Stimulated activated CD4-positive, alpha-beta T cell treated with anti-CD3 and anti-CD28 coated beads, Interleukin-15, amount 100 ng/mL, for 1 hour (primary cell): ENCODE measurements at places on chromosomes 5 and 9.
A peak's percentile ranks its signal among the peaks of the same experiment; 100 is the strongest.

DNA sequence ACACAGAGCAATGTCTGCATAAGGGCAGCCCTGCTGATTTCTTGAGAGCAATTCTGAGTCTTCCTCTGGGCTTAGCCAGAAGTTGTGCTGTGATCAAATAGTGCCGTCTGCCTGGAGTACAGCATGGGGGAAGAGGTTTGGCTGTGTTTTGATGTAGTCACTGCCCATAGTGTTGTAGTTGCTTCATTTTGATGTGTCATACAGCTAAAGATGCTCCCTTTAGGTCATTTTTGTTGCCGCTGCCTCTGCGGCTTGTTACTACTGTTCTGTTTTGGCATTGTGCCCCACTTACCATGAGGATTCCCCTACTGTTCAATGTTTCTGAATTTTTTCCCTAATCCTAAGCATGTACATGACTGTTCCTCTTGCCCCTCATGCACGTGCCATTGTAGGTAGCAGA is 23.0 kb downstream of the SLC36A1 start:
- no peak for DNase-seq

DNA sequence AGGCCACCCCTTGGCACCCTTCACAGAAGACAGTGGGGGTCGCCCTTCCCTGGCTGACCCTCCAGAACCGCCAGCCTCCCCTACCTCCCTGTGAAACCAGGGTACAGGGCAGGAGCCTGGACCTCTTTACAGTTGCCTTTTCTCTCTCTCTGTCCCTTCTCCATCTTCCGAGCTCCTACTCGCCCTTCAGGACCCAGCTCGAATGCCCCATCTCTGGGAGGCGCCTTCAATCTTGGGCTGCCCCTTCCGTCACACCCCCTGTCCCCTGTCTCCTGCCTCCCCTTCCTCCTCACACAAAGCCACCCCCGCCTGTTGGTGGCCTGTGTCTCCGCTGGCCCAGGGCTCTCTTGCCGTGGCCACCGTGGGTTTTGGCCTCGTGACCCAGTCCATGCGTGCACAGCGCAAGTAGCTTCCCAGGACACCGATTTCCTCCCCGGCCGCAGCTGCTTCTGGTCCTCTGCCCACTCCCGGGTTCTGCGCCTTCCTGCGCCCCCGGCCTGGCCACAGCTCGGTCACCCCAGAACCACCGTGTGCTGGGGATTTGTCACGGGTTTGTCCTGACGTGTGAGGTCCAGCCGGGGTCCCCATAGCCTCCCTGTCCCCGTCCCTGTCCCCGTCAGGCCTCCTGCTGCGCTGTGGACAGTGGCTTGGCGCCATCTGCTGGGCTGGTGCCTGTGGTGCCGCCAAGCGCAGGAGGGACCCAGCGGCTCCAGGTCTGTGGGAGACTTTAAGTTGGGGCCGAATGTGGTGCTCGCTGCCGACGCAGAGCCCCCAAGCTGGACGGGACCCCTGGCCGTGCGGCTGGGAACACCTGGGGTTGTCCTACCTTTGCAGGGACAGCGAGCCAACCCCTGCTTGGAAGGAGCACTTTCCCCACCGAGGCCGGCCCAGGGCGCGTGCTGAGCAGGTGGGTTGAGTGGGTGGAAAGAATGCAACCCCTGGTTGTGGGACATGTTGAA is 4.0 kb upstream of the TMEM250 start:
- peak; percentile 61 for DNase-seq

DNA sequence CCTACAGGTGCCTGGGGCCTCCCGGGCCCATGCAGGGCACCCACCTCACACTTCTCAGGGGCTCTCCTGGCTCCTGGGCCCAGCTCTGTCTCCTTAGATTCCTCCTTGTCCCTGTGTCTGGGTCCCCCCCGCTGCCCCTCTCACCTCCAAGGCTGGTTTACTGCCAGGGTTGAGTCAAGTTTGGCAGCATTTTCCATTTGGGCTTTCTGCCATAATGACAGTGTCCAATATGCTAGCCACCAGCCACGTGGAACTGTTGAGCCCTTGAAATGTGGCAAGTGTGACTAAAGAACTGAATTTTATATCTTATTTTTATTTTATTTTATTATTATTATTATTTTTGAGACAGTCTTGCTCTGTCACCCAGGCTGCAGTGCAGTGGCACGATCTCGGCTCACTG is 1.9 kb downstream of the TTC16 start:
- no peak for DNase-seq

DNA sequence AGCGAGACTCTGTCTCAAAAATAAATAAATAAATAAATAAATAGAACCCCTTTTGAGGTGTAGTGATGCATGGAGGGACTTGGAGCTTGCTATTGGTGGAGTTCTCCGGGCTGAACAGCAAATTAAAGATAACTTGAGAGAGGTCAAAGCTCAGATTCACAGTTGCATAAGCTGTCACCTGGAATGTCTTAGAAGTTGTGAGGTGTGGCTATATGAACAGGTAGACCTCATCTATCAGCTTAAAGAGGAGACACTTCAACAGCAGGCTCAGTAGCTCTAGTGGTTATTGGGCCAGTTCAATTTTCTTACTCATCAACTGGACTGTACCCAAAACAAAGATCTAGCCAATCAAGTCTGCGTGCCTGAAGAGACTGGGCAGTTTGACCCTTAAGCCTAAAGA is 11.7 kb upstream of the STING1 start:
- no peak for DNase-seq

- DNase-seq, result no peak
Observed at GRCh38 chr9:100589582-100589981, 11.7 kb downstream of the CAVIN4 start.

DNA sequence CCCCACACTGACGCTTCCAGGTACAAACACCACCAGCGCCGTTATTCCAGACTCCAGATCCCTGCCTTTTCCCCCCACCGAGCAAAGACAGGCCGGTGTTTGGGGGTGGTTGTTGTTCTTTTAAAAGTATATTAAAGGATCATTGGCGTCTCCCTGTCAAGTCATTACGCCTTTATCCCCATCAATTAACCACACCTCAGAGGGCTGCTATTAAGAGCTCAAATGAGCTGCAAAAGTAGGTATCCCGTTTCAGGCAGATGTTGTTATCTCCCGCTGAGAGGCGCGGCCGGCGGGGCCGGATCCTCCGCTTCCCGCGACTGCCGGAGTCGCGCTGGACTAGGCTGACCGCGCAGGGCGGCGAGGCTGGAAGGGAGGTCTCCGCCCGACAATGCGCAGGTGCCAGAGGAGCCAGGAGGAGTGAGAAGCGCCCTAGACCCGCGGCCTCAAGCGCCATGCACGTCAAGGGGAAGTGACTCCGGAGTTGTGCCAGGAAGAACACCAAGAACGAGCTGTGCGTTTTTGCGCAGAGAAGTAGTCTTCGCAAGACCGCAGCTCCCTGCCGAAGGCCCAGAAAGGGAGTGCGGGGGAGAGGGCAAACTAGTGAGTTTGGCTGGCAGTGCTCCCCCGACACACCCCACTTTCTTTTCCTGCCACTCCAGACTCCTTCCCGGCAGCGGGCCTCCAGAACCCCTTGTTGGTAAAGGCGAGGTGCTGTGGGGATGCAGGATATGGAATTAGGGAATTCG is 8.2 kb downstream of the NR2F1-AS1 start:
- no peak for DNase-seq

DNA sequence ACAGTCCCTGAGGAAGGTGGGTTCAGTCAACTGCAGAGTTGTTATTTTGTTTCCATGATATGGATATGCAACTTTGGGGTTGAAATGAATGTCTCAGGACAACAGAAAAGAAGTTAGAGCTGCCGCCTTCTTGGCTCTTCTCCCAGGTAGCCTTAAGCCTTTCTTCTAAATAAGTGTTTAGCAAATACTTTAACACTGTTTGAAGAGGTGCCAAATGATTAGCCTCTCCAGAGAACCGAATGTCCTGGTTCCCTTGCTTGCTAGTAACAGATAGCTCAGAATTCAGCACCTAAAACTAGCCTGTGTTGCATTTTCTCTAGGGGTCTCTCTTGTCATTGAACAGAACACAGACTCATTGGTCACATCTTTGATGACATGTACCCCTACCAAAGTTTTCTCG is 127.7 kb upstream of the PIK3R1 start:
- no peak for DNase-seq

- DNase-seq, result no peak
Observed at GRCh38 chr9:28720746-28721145, 1147.5 kb upstream of the C9orf72 start.

- no peak for DNase-seq
Observed at GRCh38 chr9:137220317-137221094, 1.5 kb downstream of the RNF208 start.

GRCh38 chr5:34690301-34690700 is 34.2 kb downstream of the RAI14 start:
- no peak for DNase-seq

DNA sequence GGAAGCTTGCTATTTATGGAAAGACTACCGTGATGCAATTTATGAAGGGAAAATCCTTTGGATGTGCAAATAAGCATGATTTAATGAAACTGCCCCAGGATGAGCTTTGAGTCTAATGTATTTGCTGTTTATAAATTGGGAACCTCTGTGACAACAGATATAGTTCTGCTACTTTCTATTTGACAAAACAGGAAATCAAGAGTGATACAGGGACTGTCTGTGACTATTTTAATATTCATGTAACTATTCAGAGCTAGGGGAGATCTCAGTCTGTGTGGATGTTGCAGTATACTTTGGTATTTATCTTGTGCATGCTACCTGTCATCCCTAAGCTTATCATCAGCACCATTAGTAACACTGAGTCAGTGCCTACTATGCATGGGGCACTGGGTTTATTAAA is 132.1 kb downstream of the PDZD2 start:
- no peak for DNase-seq

DNA sequence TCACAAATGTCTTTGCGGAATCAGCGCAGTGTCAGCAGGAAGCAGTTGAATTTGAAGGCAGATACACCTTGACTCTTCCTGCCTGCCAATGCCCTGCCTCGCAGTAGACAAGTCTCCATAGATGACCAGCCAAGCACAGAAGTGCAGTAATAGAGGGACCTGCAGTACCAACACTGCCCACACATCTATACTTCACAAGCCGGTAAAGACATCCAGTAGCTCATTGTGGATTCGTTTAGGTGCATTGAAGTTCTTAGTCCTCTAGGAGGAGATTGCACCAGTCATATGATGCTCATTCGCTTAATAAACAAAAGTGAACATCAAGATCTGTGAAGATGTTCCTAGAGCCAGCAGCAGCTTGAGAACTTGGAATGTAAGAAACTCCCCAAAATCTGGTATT is 7.1 kb upstream of the IFNA2 start:
- no peak for DNase-seq

DNA sequence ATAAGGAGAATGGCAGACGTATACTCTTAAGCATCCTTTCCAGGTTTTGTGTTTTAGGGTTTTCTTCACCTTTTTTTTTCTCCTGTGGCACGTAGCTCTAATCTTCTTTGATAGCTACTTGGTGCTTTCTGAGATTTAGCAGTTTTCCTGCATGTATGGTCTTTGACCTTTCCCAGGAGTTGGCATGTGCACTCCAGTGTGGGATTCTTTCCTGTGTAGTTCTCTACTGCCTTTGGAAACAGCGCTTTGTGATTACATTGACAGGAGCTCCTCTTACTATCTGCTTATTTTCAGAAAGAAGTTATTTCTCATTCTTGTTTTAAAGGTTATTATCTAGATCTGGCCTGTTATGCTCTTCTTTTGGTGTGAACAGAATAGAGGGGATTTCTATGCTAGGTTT is 65.5 kb downstream of the UNC13B start:
- DNase-seq, result no peak

GRCh38 chr5:124948062-124948753 is 201.8 kb upstream of the ZNF608 start:
- no peak for DNase-seq

DNA sequence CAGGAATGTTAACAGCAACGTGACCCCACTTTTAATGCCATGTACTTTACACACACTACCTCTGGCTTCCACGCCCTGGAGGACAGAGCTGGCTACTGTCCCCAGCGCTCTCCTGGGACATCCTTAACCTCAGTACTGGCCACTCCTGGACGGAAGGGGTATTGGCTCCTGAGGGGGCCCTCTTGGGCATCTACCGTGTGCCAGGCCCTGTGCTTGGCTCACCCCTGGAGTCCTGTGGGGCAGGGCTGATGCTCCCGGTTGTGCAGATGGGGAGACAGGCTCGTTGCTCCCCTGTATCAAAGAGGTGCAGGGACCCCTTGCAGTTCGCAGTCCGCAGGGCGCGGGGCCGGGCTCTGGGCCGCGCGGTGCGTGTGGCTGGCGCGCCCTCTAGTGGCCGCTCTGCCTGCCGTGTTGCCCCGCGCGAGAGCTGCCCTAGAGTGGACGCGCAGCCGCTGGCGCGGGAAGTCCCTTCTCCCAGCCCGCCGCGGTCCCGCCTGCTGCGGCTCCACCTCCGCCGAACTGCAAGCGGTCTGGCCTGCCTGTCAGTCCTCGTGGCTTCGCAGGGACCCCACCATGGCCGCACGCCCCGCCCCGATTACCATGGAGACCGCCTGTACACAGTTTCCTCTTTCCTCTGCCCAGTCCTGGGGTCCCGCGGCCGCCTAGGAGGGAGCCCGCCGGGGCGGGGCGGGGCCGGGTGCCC is at the start of gene WDR38:
Gene WDR38 (plus strand): TSS at position 632 of the 703 bp plus-strand sequence. CDS start 72 bp downstream, outside the sequence.
- peak; percentile 63 for DNase-seq

GRCh38 chr9:135990468-135991429 is 29.6 kb upstream of the UBAC1 start:
- DNase-seq, result no peak

- no peak for DNase-seq
Observed at GRCh38 chr9:127280880-127281660, 16.5 kb downstream of the GARNL3 start.

DNA sequence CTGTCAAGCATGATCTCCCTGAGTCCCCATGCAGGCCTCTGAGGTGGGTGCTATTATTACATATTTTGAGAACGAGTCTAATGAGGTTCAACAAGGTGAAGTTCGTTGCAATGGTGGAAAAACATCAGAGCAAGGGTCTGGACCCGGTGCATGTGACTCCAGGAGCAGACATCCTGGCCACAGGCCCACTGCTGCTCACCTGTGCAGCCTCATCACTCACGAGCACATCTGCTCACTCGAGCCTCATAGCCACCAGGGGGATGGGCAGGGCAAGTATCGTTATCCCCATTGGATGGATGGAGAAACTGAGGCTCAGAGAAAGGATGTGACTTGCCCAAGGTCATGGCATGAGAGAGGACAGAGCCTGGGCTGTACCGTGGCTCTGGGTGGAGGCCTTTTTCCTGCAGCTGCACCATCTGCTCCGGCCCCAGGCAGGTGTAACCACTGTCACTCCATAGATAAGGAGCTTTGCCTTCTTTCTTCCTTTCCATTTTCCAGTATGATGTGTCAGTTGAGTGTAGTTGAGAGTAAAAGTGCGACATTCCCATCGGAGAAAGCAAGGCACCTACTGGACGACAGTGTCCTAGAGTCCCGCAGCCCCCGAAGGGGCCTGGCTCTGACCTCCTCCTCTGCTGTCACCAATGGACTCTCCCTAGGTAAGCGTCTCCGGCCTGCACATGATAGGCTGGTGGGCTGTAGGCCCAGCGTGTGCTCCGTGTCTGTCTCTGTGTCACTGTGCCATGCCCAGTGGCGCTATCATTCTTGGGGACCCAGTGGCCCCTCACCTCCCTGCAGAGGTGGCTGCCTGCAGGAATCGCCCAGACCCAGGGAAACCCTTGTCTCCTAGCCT is 68.4 kb upstream of the GARNL3 start:
- DNase-seq, result no peak

- no peak for DNase-seq
Observed at GRCh38 chr5:177430972-177431316, 4.5 kb downstream of the GRK6 start.
